ENCODE measurements at places on chromosomes 3 and 15. TPM values are rescaled to one million over a fixed set of nuclear protein-coding genes. Genes with fewer than 3 reads are reported as not detected.

The HRG gene
- total RNA-seq = not detected

The REC114 gene
- total RNA-seq = not detected

The SPINK8 gene
- not detected for total RNA-seq

The CILP gene
- 0.21 TPM for total RNA-seq

The RAD51 gene
- 1.2 TPM for total RNA-seq

The LRRC15 gene
- 0.10 TPM for total RNA-seq

The CDHR4 gene
- total RNA-seq = not detected

The CRYGS gene
- 0.21 TPM for total RNA-seq

The IQCF5 gene
- not detected for total RNA-seq

The TPRG1 gene
- 2.4 TPM for total RNA-seq

The SLC33A1 gene
- 30.3 TPM for total RNA-seq

The GOLGA8M gene
- 1.2 TPM for total RNA-seq

The TFG gene
- 60.1 TPM for total RNA-seq

The PARP15 gene
- total RNA-seq = 44.4 TPM

The DZIP3 gene
- 9.2 TPM for total RNA-seq

The DAZL gene
- 0.10 TPM for total RNA-seq

The KNG1 gene
- total RNA-seq = 0.21 TPM

The RSL24D1 gene
- 190 TPM for total RNA-seq

The A4GNT gene
- not detected for total RNA-seq

The TMC3 gene
- total RNA-seq = not detected

The CPNE9 gene
- not detected for total RNA-seq

The UROC1 gene
- total RNA-seq = not detected

The UBAP1L gene
- total RNA-seq = 2.5 TPM

Measured in mononuclear cell (primary cell).